ENCODE measurements at places on chromosomes 7 and 10. TPM values are rescaled to one million over a fixed set of nuclear protein-coding genes. Genes with fewer than 3 reads are reported as not detected.
A peak's percentile ranks its signal among the peaks of the same experiment; 100 is the strongest.

DNA sequence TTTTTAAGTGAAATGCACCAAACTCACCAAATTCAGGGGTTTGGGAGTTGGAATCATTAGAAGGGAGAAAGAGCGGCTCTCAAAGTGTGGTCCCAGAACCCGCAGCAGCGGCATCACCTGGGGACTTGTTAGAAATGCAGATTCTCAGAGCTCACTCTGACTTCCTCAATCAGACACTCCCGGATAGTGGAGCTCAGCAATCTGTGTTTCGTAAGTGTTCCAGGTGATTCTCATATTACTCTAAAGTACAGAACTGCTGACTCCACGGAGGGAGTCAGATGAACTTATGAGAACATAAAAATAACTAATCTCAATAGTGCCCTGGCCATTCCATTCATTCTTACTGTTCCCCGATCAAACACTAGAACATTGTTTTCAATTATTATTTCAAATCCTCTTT lies 358.7 kb upstream of the MYO3A start:
- H3K27ac ChIP-seq = no peak overlapping the region
- no peaks in the 10 kb centered on the region for H3K36me3 ChIP-seq
- H3K4me3 ChIP-seq = no peak overlapping the region
- no peaks in the 10 kb centered on the region for H3K4me1 ChIP-seq
- no peaks in the 10 kb centered on the region for H3K27me3 ChIP-seq

The MRPS24 gene
- total RNA-seq = 153 TPM

- peak overlapping the region; percentile 50 for H3K4me3 ChIP-seq
- H3K4me1 ChIP-seq = peaks cover 44% of the 10 kb centered on the region
- no peaks in the 10 kb centered on the region for H3K36me3 ChIP-seq
- H3K27ac ChIP-seq = peak overlapping the region; percentile 85
These were observed 69.5 kb upstream of the ZNF438 start for GRCh38 chr10:31101123-31101522.

- H3K4me1 ChIP-seq = peaks cover 42% of the 10 kb centered on the region
- no peak overlapping the region for H3K27ac ChIP-seq
- no peak overlapping the region for H3K4me3 ChIP-seq
- DNase-seq = no peak
- no peaks in the 10 kb centered on the region for H3K27me3 ChIP-seq
- H3K36me3 ChIP-seq = peaks cover 5% of the 10 kb centered on the region
These were observed 41.7 kb downstream of the INPP5A start for GRCh38 chr10:132579027-132579859.

- peak; percentile 26 for DNase-seq
- H3K27me3 ChIP-seq = peaks cover 32% of the 10 kb centered on the region
- peaks cover 2% of the 10 kb centered on the region for H3K36me3 ChIP-seq
- no peak overlapping the region for H3K4me3 ChIP-seq
These were observed 104.7 kb upstream of the KLF14 start for GRCh38 chr7:130838738-130839137.

- no peak for DNase-seq
- H3K27me3 ChIP-seq = peaks cover 15% of the 10 kb centered on the region
- no peaks in the 10 kb centered on the region for H3K36me3 ChIP-seq
- no peaks in the 10 kb centered on the region for H3K4me1 ChIP-seq
These were observed 92.6 kb downstream of the DGKI start for GRCh38 chr7:137753948-137754851.

Data from activated naive CD4-positive, alpha-beta T cell treated with anti-CD3 and anti-CD28 coated beads for 36 hours (primary cell).